ENCODE measurements at places on chromosomes 2 and 18.

DNA sequence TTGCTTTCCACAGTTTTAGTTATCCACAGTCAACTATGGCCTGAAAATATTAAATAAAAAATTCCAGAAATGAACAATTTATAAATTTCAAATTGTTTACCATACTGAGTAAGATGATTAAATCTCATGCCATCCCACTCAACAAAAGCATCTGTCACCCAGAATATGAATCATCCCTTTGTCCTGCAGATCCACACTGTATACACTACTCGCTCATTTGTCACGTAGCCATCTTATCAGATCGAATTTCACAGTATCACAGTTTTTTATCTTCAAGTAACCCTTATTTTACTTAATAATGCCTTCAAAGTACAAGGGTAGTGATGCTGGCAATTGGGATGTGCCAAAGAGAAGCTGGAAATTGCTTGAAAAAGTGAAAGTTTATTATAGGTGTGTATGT is 291.8 kb upstream of the LRATD1 start:
- DNase-seq = no peak

GRCh38 chr2:145000376-145000775 is 480.5 kb upstream of the ZEB2 start:
- no peak for DNase-seq

DNA sequence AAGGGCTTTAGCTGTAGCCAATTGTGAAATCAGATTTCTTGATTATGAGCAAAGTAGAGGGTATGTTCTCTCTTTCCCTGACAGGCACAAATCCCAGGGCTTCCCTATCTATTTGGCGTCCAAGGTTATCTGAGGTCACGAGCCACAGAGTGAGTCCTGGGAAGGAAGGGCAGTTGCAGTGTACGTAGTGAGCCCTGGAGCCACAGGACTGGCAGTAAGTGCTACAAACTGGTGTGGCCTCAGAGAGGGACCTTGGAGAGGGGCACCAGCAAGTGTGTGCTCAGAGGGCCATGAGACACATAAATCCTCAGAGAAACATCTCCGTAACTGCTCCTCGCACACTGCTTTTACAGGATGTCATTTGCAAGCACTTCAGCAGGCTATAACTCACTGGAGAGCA is 115.5 kb upstream of the SH3BP4 start:
- DNase-seq = no peak

DNA sequence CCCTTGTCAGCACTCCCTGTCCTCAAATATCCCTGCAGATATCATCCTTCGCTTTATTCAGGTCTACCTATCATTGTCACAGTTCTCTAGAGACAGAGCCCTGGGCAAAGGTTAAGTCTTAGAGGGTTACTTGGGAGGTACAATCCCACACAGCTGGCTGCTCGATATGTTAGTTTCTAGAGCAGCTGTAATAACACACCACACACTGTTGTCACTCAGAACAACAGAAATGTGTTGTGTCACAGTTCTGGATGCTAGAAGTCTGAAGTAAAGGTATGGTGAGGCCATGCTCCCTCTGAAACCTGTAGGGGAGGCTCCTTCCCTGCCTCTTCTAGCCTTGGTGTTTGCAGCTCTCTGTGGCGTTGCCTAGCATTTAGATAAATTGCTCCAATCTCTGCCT is 9.9 kb upstream of the RAPGEF4 start:
- no peak for DNase-seq

DNA sequence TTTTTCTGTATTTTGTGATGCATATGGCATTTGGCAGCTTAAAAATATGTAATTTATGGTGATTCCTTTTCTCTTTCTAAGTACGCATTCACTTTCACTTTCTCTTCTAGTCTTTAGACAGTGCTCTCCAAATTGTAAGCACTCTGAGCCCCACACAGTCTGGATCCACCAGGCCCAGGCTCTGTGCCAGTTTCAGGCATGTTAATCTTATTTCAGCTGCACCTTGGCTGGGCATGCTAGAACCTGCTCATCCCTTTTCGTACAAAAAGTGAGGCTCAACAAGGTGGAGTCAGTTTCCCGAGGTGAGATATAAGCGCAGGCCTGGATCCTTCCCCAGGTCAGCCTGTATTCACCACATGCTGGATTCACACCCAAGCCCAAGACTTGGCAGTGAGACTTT is 203.9 kb downstream of the MTX2 start:
- DNase-seq = peak; percentile 7

- DNase-seq = no peak
Measured at GRCh38 chr2:26723991-26724750, 31.6 kb downstream of the KCNK3 start.

DNA sequence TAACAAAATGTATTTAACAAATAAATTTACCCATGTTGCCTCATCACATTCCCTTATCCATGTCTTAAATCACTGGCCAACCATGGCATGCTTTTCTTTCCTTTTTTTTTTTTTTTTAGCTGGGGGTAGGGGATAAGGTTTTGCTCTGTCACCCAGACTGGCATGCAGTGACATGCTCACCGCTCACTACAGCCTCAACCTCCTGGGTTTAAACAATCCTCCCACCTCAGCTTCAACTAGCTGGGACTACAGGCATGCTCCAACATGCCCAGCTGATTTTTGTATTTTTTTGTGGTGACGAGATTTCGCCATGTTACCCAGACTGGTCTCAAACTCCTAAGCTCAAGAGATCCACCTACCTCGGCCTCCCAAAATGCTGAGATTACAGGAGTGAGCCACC is 266.4 kb downstream of the THSD7B start:
- no peak for DNase-seq

GRCh38 chr2:198017068-198017467 is 212.7 kb downstream of the PLCL1 start:
- DNase-seq = no peak

DNA sequence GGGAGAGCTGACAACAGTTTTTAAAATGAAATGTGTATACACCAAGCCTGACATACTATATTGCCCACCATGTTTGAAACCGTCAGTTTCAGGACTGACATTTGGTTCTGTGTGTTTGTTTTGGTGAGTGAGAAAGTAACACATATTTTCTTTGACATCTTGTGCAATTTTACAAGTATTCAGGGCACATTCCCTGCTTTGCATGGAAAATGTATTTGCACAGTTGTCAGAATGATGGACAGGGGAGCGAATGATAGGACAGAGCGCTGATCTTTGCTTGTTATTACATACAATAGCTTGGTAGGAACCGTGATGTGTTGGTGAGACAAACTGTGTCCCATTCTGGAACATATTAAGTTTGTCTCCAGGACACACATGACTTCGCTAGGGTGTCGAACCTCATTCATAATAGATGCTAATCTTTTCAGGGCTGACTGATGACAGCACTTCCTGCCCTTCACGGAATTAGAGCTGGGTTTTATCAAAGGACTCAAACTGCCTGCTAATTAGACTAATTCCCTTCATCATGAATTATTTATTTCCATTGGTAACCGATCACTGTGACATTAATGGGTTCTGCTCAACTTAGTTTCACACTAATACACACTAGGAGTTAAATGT is 158.5 kb downstream of the CDCA7 start:
- no peak for DNase-seq

DNA sequence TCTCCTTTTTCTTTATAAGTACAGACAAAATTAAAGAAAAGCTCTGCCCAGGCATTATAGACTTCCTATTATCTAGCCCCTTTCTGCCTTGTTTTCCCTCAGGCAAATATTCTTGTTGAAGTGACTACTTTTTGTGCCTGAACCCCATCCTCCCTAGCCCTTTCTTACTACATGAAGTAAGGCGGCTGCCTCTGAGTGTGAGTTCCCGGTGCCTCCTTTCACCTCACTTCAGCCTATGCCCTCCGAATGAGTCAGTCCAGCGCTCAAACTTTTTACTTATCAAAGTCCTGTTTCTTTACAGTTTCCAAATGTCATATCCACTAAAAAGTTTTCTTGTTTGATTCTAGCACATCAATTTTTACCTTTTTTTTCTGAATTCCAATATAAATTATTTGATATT is 778.3 kb upstream of the NRXN1 start:
- no peak for DNase-seq

- no peak for DNase-seq
Measured at GRCh38 chr18:6557770-6558248, 143.1 kb upstream of the L3MBTL4 start.

- DNase-seq = no peak
Measured at GRCh38 chr18:68604256-68604655, 110.7 kb downstream of the TMX3 start.

Data from CD4-positive, alpha-beta T cell treated with Interleukin-6 for 4 hours (primary cell).